AG10803 (cell line): ENCODE measurements at places on chromosomes 12 and 14.

DNA sequence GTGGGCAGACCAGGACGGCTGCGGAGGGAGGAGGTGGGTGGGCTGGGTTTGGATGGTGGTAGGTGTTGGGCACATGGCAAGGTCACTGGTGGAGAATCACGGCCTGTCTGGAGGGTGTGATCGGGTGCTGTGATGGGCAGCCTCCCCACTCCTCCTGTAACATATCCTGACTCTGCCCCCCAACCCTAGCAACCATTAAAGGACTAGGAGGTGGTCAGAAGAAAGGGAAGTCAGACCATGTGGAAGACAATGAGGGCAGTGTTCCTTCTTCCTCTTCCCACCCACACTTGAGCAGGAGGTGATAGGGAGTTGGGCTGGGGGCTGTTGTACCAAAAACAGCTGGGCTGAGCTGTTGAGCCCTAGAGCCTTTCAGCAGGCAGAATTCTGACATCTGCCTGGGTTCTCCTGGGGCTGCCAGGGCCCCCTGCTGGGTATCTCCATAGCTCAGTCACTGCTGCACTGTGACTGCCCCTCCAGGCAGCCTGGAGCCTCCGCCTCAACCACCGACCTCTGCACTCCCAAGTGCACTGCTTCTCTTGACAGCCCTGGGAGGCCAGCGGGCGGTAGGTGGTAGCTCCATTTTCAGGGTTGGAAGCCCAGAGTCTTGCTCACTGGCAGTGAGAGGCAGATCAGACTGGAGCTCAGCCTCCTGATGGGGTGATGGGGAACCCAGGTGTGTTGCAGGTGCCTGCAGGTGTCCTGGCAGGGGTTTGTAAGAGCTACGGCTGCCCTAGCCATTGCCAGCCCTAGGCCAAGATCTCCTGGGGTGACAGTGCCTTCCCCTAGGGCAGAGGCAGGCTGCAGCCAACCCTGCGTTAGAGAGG lies 15.4 kb downstream of the VASH1 start:
- no peak for DNase-seq

DNA sequence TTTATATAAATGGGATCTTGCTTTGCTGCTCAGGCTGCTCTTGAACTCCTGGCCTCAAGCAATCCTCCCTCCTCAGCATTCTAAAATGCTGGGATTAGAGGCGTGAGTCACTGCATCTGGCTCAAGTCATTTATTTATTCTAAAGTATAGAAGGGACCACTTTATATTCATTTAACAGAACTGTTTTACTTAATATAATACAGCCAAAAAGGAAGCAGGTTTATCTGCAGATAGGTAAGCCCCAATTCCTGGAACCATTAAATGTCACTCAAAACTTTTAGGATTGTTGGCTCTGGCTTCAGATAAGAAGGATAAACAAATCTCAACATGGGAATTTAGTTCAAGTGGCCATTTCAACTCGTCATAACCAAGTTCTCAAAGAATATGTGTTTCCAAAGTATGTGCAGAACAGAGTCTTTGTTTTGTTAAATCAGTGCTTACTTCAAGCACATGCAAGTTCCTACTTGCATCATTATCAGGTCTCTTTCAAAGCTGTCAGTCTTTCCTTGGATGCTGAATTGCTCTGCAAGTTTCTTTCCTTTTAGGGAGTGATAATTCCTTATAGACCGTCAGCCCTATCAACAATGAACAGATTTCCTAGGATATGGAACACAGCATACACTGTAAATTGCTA lies 60.4 kb downstream of the KITLG start:
- DNase-seq, result no peak

GRCh38 chr12:14689144-14689543 lies 7.3 kb downstream of the GUCY2C start:
- DNase-seq, result no peak

GRCh38 chr12:41188058-41188840 lies at the start of gene PDZRN4:
Gene PDZRN4, plus strand, starts transcription at chr12:41188320.
- no peak for DNase-seq

GRCh38 chr14:60165547-60165876 lies 314 bp upstream of the DHRS7 start:
- DNase-seq, result no peak

DNA sequence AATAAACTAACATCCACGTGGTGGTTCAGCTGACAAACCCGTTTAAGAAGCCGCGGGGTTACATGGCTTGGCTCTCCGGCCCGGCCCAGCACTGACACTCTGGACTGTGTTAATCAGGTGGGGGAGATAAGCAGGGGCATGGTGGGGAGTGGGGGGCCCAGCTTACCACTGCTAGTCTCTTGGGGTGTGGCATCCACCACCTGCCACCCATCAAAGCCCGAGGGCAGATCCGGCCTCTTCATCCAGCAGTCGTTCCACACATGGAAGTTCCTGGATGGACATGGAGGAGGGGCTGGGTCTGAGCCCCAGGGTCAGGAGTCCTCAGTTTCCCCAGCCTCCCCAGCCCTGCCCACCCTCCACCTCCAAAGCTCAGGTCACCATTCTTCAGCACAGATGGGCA lies 4.9 kb downstream of the TGM1 start:
- DNase-seq, result no peak

DNA sequence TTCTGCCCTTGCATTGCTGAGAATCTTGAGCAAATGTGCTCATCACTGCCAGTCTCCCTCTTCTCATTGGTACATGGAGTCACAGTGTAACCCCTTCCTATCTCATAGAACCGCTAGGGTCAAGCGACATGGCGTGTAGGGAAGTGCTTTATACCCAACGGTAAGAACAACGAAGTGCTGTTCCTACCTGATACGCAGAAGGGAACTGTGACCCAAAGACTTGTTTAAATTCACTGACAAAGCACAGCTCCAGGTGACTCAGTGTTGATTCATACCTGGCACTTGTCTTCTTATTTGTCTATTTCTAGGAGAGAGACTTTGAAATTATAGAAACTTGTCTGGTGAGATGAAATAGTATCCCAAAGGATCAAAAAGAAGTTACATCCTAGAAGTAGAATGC lies 53.7 kb downstream of the FBXL14 start:
- DNase-seq, result no peak

GRCh38 chr12:105487963-105488362 lies 157.5 kb downstream of the C12orf75 start:
- no peak for DNase-seq

DNA sequence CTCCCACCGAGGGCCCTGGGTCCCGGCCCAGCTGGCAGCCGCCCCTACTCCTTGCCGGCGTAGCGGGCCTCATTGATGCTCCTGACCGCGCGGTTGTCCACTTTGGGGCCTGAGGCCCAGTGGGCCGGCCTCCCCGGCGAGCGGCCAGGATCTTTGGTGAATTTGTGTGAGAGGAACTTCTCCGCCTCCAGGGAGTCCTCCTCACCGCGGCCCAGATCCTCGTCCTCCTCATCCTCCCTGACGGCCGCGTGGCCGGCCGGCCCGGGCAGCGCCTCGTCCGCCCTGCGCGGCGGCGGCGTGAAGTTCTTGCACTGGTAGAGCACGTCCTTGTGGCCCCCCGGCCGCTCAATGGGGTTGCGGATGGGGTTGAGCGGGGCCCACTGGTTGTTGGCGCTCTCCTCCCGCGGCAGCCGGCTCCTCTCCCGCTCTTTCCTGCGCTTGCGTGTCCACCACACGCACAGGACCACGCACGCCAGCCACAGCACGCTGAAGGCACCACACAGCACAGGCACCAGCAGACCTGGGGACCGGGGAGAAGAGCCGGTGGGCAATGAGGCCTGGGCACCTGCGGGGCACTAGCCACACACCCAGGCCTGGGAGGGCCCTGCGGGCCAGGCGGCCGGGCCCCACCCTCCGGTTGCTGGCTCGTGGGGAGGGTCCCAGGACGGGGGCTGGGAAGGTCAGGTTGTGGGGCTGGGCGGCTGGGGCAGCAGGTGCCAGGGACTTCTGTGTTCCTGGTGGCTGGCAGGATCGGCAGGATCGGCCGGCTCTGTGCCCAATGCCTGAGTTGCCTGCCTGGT lies 25.7 kb downstream of the JAG2 start:
- no peak for DNase-seq

DNA sequence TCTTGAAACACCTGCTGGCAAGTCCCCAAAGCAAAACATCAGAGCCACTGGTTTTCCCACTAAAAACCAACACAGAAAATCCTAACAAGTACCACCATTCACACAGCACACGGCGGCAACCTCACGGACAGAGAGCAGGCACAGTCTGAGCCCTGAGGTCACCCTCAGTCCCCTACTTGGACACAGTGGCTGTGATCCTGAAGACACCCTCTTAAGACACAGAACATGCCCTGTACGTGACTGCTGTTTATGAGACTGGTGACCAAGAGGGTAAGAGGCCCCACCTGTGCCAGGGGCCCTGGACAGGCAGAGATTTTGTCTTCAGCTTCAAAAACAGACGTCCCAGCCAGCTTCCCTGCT lies 29.6 kb downstream of the HIP1R start:
- DNase-seq, result no peak

DNA sequence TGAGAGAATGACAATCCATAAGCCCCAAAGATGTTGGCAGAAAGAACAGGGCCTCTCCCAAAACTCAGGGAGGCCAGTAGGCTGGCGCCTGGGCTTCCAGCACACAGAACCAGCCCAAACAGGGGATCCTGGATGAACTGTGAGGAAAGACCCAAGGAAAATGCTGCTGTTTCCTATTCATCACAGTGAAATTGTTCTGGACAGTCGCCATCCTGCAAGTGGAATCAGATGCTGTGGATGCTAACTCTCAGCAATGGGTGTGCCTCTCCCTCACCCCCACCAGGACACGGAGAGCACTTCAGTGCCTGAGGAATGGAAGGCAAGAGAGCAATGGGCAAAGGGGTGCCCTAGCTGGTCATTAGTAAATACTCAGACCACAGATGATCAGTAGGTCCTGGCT lies 80.8 kb downstream of the ANO2 start:
- DNase-seq, result peak; percentile 5

GRCh38 chr14:35964697-35965286 lies 138.7 kb downstream of the BRMS1L start:
- no peak for DNase-seq

- no peak for DNase-seq
These were observed 451.3 kb downstream of the SNAPC1 start for GRCh38 chr14:62213516-62213915.

DNA sequence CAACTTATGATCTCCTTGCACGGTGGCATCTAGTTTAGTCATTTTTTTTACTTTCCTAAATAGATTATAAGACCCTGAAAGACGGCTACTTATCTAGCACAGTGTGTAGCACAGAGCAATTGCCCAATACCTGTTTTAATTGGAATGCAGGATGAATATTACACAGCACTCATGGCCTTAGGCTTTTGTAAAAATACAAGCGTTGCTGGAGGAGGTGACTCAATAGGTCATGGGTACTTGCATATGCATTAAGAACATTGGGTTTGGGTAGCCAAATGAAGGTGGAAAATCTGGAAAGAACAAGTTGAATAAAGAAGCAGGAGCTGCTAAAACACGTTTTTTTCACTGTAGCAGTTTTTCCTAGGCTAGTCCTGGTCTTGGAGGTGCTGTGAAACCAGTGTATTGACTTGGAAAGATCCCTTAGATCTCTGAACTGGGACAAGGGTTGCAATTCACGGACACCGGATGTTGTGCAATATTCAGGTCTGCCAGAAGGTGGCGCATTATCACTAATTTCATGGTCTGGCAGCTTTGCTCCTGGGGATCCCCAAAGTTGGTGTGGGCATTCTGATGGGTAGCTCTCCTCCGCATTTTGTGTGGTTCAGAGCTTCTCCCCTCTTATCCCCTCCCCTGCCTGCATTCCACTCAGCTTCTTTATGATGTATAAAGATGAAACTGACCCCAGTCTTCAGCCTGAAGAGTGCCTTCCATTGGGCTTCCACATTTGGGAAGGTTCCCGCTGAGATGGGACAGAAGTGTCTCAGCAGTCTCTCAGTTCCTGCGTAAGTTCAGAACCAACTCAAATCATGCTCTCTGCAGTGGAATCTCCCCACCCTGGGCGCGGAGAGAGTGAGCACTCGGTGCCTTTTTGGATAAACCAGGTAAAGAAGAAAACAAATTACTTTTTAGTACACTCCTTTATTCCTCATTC lies 278.3 kb downstream of the NRXN3 start:
- DNase-seq, result peak; percentile 17

- peak; percentile 48 for DNase-seq
These were observed 150.1 kb downstream of the SLC38A4 start for GRCh38 chr12:46675736-46676135.

GRCh38 chr12:3755898-3756297 lies 3.0 kb upstream of the CRACR2A start:
- no peak for DNase-seq

DNA sequence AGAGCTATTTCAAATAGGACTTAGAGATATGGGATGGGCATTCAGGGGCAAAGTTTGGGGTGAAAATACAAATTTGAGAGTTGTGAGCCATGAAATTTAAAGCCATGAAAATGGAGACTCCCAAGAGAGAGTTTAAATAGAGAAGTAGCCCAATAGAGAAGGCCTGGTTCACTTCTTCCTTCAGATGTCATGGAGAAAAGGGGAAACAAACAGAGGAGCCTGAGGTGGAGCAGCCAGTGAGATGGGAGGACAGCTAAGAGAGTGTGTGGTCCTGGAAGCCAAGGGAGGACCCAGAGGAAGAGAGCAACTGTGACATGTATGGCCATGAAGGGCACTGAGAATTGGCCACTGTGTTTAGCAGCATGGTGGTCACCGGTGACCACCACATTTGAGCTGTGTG lies 12.3 kb upstream of the DYNLL1 start:
- DNase-seq, result no peak

- peak; percentile 92 for DNase-seq
These were observed at the start of gene MFAP5 for GRCh38 chr12:8662593-8662992. Gene MFAP5, minus strand, starts transcription at chr12:8662826. Its CDS starts 722 bp downstream, at chr12:8662104.

DNA sequence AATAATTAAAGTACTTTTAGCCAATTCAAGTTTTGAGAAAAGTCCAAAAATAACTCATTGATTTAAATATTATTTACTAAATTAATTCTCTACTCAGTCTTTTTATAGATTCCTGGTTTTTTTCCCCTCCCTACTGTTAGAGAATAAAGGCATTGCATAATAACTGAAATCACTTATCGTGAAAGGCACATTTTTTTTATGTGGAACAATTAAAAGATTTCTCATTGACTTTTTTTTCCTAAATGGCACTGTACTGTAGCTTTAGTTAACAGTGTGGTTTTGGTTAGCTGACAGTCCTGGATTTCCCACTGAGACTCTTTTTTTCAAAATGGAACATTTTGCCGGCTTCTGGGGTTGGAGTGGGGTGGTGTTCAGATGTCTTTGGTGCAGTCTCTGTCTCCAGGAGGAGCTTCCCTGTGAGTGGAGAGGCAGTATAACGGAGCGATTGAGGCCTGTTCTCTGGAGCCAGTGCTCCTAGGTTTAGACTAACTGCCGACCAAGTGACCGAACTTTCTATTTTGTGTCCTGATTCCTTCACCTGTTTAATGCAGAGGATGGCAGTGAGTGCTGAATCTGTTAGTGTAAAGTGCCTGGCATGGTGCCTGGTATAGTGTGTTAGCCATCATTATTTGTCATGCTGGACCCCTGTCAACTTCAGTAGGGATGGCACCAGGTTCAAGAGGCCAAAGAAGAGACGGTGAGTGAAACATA lies 117.7 kb downstream of the ADCK1 start:
- no peak for DNase-seq

- no peak for DNase-seq
These were observed 50.6 kb upstream of the REP15 start for GRCh38 chr12:27645671-27646070.
